ENCODE measurements at places on chromosomes 2 and 18. TPM values are rescaled to one million over a fixed set of nuclear protein-coding genes. Genes with fewer than 3 reads are reported as not detected.

DNA sequence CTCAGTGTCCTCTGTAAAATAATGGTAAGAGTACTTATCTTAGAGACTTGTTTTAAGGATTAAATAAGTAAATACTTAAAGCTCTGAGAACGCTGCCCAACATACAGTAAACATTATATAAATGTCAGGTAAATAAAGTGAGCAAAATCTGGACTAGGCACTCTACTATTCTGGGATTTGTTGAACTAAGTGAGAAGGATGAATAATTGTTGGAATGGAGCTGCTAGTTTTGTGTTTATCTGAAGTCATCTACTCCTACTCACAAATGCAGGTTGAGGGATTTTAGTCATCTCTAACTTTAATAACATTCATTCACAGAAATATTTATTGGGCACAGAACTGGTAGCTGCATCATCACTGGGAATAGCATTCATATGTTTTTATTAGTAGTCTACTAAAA, 103.4 kb downstream of the MEIS1 start:
- no peak for DNase-seq

DNA sequence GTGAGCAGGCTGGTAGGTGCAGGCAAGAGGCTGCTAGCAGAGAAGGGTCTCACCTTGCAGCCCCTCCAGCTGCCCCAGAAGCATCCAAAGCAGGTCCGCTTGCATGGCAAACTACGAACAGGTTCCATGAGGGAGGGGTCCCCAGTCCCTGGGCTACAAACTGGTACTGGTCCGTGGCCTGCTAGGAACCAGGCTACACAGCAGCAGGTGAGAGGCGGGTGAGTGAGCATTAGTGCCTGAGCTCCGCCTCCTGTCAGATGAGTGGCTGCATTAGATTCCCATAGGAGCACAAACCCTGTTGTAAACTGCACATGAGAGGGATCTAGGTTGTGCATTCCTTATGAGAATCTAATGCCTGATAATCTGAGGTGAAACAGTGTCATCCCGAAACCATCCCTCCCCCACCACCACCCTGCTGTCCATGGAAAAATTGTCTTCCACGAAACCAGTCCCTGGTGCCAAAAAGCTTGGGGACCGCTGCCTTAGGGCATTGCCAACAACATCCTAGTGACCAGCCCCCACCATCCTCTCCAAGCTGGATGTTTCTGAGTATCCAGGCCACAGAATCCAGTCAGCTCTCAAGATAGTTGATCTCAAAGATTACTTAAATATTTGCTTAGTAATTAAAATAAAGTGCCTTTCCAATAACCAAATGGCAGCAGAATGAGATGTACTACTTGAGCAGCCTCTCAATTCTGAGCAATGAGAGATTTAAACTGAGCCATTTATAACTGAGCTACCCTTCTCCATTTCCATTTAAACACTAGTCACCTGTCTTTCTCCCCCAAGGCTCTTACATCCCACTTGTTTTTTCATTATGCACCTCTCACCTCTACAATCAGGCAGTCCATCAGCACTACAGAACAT, 32.4 kb downstream of the LRP2 start:
- no peak for DNase-seq

- DNase-seq, result no peak
These were observed 76.7 kb downstream of the EMILIN2 start for GRCh38 chr18:2923464-2923863.

PGAP1 gene
- 15.1 TPM for polyA plus RNA-seq

DSG2 gene
- polyA plus RNA-seq, result 96.9 TPM

- DNase-seq, result peak; percentile 67
These were observed 411.7 kb downstream of the DSEL start for GRCh38 chr18:67104700-67105284.

DNA sequence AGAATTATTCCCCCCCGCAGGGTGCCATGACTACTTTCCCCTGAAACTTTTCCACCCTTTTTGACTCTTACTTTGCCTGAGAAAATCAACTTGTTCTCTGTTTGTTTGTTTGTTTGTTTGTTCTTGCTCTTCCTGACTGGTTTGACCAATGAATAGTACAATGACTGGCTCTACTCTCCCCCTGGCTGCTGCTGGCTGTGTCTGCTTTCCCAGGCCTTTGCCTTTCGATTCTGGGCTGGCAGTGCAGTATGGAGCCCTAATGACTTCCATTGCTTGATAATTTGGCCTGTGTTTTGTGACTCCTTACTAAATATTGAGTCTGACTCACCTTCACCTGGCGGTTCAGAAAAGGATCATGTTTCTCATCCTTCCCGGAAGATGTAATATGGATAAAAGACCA, 241.1 kb downstream of the TMEM182 start:
- DNase-seq, result no peak

DNA sequence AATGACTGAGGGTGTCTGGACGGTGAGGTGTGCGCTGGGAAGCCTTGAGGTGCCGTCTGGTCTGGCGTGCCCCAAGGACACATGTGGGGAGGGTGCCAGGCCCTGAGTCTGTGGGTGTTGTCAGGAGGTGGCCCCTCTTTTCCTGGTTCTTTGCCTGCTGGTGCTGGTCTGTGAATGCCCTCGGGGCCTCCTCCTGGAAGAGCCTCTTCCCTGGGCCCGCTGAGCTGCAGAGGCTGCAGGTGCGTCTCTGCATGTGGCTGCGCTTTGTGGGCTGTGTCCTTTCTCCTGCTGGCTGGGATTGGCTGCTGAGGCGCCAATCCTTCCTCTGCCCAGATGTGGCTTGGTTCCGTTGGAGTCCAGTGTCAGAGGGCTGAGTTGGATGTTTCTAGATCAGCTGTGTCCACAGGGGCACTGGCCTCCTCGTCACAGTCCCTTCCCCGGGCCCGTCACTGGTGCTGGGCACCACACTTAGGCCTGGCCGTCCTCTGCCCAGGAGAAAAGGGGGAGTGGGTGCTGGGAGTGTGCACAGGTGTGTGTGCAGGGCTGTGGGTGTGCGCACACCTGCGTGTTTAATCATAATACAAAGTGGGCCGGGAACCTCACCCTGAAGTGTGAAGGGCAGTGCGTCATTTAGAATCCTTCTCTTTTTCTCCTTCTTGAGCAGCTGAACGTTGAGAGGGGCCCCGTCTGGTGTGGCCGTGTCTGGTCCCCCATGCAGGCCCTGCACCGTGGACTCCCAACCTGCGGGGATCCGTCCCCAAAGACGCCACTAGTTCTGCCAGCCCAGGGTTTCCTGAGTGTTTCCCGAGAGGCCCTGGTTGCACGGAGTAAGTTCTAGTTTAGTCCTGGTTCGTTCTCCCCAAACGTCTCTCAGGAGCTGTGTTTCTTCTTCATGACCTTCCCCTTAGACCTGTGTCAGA, 35.5 kb downstream of the RTP5 start:
- DNase-seq, result no peak
